ENCODE measurements at places on chromosomes 6 and 20.

DNA sequence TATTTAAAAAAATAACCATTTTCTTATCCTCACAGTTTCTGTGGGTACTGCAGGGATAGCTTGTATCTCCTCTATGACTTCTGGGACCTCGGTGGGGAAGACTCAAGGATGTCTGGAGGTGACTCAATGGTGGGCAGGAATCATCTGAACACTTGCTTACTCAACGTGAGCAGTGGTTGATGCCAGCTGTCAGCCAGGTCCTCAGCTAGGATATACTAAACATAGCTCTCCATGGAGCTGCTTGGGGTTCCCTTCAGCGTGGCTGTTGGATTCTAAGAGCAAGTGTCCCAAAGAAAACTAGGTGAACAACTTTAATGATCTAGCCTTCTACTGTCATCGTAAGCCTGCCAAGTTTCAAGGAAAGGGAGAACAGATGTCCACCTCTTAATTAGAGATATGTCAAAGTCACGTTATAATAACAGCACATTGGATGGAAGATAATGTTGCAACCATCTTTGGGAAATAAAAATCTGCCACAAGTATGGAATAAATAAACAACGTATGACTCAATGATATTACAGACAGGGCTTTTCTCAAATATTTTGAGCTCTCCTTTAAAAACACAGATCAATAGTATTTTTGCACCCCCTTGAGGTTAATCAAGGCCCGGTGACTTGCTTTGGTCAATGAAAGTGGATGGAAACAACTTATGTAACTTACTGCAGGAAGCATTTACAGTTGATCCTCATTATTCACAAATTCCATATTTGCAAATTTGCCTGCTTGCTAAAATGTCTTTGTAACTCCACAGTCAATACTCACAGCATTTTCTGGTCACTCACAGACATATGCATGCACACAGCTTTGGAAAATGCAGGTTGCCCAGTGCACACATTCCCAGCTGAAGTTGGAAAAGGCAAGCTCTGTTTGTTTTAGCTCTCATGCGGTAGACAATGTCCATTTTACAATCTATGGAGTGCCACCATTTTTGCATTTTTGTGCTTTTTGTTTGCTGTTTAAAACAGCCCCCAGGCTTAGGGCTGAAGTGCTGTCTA lies 6.6 kb upstream of the HEBP2 start:
- no peak for DNase-seq

- no peak for DNase-seq
Observed at GRCh38 chr6:100134297-100134696, 140.3 kb upstream of the MCHR2 start.

DNA sequence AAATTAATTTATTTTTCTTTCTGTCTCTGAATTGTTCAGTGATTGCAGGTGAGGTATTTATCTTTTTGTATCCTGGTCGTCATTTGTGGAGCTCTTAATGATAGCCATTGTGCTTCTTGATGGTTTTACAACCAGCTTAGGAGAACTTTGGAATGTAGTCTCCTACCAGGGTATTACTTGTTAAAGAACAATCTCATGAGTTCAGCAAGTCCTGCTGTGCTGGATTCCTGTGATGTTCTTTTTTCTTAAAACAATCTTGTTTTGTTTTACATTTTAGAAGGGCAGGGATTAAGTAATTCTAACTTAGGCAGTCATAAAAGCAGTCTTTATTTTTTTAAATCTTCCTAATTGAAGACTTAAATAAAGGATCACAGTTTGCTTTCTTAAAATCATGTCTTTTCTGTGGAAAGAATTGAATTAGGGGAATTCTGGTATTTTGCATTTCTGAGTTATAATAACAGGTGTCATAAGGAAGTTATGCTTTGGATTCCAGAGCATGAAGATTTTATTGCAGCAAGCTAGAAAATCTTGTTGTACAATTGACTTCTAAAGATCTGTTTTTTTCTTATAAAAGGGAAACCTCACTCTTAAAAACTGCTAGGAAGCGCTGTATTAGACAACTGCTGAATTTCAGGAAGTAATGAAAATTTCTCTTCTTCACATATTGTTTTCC lies 23.7 kb downstream of the RIOK1 start:
- DNase-seq = no peak

GRCh38 chr6:126051791-126052190 lies 65.5 kb downstream of the TRMT11 start:
- no peak for DNase-seq

DNA sequence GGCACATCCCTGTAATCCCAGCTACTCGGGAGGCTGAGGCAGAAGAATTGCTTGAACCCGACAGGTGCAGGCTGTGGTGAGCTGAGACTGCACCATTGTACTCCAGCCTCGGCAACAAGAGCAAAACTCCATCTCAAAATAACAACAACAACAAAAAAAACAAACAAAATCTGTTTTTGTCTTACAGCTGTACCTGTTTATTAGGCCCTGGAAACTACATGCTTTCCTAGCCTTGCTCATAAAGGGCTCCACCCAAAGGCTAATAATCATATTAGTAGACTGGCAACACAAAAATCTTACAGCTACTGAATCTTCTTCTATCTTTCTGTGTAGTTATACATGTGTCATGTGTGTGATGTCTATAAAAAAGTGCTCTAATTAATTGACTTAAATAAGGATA lies 503.9 kb upstream of the EYS start:
- DNase-seq = no peak

DNA sequence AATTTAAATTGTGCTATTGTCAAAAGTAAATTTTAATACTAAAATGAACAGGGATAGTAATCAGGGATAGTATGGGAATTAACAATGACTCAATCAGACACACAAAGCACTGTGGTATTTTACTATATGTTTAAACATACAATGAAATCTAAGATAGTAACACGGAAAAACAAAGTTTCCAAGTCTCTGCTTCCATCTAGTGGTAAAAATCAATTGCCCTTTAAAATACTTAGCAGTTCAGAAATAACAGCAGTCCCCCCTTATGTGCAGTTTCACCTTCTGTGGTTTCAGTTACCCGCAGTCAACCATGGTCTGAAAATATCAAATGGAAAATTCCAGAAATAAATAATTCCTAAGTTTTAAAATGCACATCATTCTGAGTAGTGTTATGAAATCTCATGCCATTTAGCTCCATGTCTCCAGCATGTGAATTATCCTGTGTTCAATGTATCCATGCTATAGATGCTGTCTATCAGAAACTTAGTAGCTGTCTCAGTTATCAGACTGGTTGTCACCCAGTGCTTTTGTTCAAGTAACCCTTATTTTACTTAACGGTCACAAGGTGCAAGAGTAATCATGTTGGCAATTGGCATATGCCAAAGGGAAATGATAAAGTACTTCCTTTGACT lies 58.5 kb downstream of the AHI1 start:
- no peak for DNase-seq

- DNase-seq = no peak
Observed at GRCh38 chr6:41964201-41964887, 22.7 kb upstream of the CCND3 start.

- no peak for DNase-seq
Observed at GRCh38 chr6:81623106-81623759, 129.2 kb downstream of the TENT5A start.

DNA sequence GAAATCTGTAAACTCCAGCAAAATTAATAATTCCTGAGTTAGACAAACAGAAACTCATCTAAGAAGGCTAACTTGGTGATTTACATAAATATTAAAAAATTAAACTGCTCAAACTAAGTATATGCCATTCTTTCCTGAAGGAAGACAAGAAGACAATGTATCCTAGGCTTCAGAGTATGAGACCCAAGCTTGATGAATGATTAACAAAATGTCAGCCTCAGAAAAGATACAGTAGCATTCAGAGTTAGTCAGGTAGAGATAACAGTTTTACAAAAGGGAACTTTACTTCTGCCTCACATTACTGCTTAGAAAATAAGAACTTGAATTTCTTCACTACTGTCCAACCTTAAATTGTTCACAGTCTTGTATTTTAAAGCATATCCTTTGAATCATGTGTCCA lies 12.0 kb downstream of the CSNK2A1 start:
- no peak for DNase-seq

- no peak for DNase-seq
Observed at GRCh38 chr6:26545627-26546026, 7.5 kb downstream of the HMGN4 start.

DNA sequence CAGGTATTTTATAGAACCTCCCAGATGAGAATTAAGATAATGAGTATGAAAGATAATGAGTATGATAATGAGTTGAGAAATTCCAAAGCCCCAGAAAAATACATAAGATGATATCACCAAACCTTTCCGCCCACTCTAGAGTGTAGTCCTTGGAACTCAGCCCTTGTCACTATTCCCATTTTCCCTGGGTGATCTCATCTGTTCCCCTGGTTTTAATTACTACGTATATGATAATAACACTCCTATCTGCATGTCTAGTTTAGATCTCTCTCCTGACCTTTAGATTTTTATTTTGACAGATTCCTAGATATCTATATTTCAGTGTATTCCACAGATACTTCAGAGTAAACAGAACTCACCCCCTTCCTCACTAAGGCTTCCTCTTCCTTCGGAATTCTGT lies 51.0 kb upstream of the ASIP start:
- DNase-seq = no peak

- no peak for DNase-seq
Observed at GRCh38 chr20:44414346-44414714, 58.8 kb downstream of the HNF4A start.

DNA sequence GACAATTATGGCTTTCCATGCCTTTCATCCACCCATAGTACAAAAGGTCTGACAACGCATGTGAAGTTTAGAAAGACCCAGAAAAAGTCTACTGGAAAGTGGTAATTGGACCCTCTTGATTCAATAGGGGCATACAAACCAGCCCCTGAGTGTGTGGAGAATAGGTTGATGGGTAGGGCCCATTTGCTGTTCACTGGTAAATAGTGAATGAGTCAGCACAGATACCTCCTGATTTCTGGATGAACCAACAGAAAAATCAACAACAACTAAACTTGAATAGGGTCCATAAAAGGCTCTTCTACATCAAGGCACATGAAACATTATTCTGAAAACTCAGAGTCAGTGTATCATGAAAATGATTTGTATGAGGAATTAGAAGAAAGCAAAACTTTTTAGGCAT lies 235.4 kb upstream of the SLC35B3 start:
- DNase-seq = no peak

GRCh38 chr6:53811082-53811481 lies 16.3 kb downstream of the LRRC1 start:
- no peak for DNase-seq

- DNase-seq = no peak
Observed at GRCh38 chr6:117303323-117303722, 38.0 kb downstream of the VGLL2 start.

GRCh38 chr20:23655491-23656211 lies 17.9 kb upstream of the CST3 start:
- no peak for DNase-seq

DNA sequence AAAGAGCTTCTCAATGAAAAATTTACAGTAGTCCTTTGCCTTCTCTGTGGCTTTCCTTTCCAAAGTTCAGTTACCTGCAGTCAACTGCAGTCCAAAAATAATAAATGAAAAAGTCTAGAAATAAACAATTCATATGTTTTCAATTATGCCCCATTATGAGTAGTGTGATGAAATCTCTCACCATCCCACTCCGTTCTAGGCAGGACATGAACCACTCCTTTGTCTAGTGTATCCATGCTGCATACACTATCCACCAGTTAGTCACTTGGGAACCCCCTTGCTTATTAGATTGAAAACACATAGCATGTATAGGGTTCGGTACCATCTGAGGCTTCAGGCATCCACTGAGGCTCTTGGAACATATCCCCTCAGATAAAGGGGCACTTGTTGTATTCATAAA lies 80.6 kb upstream of the EYA4 start:
- DNase-seq = no peak

DNA sequence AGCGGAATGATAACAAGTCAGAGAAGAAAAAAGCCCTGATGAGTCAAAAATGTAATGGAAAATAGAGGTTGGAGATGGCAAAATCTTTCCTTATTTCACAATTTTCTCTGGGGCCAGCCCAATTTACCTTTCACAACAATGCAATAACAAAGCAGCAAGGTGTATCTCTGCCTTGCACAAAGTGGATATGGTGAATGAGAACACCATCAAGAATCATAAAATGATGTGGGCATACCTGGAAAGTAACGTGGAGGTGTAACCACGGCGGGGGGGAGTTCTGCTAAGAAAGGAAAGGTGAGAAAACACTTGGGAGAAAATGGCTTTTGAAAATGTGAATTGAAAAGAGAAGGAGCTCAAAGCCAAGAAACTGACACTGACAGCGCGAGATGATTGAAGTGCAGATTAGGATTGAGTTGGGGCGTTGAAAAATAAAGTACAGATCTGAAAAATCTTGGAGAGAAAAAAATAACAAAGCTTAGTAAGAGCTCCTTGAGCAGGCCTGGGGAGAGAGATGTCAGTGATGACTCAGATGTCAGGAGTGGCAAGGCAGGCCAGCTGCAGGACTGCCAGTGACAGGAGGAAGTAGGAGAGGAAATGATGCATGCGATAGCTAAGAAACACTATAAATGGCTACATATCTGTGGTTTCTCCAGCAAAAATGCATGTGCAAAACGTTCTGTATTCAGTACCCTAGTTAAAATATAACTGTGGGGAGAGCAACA lies 26.2 kb downstream of the ARHGAP18 start:
- DNase-seq = peak; percentile 38

DNA sequence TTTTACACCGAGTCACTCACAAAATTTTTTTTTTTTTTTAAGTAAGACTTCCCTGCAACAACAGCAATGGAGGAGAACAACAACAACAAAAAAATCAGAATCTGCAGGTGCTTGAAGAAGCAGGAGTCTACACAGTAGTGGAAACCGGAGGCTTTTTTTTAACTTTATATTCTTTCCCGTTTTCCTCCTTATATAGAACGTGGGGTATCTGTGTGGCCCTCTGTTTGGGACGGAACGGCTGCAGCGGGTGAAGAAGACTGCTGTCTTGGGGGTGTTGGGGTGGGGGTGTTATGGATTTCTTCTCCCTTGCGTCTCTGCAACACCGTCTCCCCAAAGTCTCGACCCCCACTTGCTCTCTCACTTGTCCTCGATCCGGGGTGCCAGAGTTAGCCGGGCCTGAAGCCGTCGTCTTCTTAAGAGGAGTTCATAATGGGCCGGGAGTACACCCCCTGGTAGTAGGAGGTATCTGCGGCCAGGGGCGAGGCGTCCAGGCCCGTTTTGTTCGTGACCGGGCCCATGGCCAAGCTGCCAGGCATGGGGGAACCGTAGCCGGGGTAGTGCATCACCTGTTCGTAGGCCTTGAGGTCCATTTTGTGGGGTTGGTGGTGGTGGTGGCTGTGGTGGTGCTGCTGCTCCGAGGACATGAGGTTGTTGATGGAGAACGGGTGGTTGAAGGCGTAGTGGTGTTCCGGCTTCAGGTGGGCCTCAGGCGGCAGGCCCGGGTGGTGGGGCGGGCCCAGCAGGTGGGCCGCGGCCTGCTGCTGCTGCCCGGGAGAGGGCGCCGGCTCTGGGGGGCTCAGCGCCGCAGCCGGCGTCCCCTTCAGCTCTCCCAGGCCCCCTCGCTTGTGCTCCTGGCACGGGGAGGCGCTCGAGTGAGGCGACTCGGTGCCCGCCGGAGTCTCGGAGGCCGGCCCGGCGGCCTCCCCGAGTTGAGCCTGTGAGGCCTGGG lies 2.7 kb downstream of the FOXA2 start:
- no peak for DNase-seq

GRCh38 chr20:47854687-47855212 lies 69.5 kb upstream of the SULF2 start:
- DNase-seq = no peak

Data from stimulated activated CD8-positive, alpha-beta memory T cell treated with anti-CD3 and anti-CD28 coated beads, Interleukin-4, amount 100 ng/mL, for 24 hours (primary cell).